ENCODE measurements at places on chromosomes 7 and 10.

DNA sequence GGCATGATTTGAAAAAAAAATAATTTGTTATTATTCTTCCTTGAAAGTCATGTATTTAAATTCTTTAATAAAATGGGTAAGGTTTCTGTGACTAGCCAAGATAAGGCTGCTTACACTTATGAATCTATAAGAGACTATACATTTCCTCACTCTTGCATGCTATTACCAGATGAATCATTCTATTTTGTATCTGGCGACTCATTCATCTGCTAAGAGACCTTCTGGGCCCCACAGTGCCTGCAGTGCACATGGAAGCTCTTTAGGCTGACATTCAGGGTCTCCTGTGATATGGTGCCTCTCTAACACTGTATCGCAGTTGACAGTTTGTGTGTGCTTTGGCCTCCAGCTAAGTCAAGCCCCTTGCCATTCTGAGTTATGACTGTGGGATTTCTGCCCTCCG, 121.9 kb downstream of the NRG3 start:
- no peak for DNase-seq

GRCh38 chr7:43572516-43573049, 10.3 kb upstream of the STK17A start:
- no peak for DNase-seq

DNA sequence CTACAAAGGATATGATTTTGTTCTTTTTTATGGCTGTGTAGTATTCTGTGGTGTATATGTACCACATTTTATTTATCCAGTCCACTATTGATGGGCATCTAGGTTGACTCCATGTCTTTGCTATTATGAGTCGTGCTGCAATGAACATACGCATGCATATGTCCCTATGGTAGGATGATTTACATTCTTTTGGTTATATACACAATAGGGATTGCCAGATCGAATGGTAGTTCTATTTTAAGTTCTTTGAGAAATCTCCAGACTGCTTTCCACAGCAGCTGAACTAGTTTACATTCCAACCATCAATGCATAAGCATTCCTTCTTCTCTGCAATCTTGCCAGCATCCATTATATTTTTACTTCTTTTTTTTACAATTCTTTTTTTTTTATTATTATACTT, 35.6 kb upstream of the FAM13C start:
- DNase-seq: no peak

DNA sequence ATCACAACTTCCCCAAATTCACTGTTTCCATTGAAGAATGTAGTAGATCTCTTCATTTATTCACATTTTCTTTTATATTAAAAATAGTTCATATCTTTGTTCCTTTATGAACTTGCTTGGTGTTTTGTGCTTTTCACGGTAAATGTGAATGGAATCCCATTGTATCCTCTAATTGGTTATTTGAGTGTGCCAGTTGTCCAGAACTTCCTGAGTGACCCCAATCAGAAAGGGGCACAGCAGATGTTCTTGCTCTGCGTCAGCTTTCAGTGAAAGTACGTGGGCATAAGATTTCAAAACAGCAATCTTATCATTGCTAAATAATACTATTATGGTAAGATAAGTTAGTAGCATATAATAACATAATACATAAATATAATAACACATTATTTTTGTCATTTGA, 47.0 kb downstream of the PTPRZ1 start:
- DNase-seq: no peak

- no peak for DNase-seq
Measured at GRCh38 chr7:51817694-51818225, 501.2 kb upstream of the COBL start.

DNA sequence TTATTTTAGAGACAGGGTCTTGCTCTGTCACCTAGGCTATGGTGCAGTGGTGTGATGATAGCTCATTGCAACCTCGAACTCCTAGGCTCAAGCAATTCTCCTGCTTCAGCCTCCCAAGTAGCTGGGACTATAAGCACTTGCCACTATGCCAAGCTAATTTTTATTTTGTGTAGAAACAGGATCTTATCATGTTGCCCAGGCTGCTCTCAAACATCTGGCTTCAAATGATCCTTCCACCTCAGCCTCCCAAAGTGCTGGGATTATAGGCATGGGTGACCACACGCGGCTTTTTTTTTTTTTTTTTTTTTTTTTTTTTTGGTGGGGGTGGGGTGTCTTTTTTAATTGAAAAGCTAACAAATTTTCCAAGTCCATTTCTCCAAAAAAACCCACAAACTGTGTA, 18.4 kb downstream of the HPS6 start:
- no peak for DNase-seq

- DNase-seq: peak; percentile 73
Measured at GRCh38 chr7:128869138-128869943, 6.7 kb downstream of the ATP6V1F start.

- DNase-seq: no peak
Measured at GRCh38 chr7:94590526-94591162, 65.3 kb downstream of the SGCE start.

DNA sequence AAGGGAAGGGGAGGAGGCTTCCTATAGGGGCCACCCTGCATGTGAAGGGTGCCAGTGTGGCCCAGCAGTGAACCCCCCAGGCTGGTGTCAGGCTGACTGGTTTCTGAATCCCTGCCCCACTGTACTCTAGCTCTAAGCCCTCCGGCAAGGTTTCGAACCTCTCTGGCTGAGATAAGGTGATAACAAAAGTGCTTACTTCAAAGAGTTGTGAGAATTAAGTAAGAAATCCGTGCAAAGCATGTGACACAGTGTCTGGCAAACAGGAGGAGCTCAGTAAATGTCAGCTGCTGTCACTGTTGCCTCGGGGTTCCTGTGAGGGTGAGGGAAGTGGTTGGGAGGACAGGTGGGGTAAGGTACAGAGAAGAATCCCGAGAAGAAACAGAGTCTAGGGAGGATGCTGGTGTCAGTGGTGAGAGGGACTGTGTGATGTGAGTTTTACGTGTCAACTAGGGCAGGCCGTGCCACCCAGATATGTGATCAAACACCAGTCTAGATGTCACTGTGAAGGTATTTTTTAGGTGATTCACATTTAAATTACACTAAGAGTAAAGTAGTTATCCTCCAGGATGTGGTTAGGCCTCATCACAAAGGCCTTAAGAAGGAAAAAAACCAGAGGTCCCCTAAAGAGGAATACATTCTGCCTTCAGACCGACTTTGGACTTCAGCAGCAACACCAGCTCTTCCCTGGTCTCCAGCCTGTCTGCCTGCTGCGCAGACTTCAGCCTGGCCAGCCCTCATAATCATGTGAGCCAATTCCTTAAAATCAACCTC, 64.4 kb downstream of the BPGM start:
- DNase-seq: no peak

GRCh38 chr10:98438715-98439114, 8.0 kb downstream of the HPS1 start:
- DNase-seq: no peak

GRCh38 chr10:45256246-45256645, 59.2 kb downstream of the OR13A1 start:
- no peak for DNase-seq

- DNase-seq: no peak
Measured at GRCh38 chr7:142319970-142320369, 62.1 kb upstream of the PRSS58 start.

DNA sequence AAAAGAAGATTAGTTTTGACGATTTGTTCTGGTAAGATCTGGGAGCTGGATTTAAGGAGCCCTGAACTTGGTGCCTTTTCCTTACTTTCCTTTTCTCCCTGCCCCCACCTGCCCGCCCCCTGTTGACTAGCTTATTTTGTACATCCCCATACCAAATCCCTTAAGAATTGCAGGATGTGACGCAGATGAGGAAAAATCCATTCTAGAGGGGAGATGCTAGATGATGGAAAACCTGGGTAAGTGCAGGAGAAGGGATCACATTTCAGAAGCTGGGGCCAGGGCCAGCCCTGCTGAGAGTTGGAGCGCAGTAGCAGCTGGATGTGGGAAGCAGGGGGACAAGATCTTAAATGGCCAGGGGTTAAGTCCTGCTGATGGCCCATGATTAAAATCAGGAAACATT, 93.9 kb downstream of the CCDC3 start:
- no peak for DNase-seq

DNA sequence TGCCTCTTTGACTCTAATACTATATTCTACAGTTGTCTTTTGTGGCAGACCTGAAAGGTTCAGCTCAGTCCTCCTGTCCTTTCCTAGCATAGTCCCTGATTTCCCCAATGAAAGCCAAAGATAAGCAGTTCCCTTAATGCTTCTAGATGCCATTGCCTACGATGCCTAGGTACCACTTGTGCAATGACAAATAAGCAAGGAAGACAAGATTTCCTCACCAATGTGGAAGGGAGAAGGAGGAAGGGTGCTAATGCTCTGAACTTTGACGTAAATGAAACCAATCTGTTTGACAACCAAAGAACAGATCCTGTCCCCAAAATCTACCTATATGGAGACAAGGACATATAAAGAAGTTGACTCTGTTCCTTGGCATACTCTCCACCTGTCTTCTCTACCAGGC, 393.3 kb downstream of the KCNMA1 start:
- DNase-seq: no peak

DNA sequence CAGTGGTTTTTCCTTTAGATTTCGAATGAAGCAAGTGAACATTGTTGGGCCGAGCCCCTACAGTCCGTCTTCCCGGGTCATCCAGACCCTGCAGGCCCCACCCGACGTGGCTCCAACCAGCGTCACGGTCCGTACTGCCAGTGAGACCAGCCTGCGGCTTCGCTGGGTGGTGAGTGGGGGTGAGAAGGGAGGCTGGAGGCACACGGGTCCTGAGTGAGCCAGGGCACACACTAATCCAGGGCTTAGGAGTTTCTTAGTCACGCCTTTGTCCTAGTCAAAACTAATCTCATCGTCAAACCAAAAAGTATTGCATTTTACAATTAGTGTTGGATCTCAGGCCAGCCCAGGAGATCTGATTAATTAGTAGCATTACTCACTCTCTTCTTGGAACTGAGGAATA, 568.8 kb upstream of the FOXK1 start:
- no peak for DNase-seq

- no peak for DNase-seq
Measured at GRCh38 chr10:69835233-69835632, 33.5 kb downstream of the COL13A1 start.

GRCh38 chr10:79984851-79985250, 35.9 kb upstream of the SFTPD start:
- no peak for DNase-seq

- no peak for DNase-seq
Measured at GRCh38 chr10:133401500-133401899, 7.5 kb downstream of the MTG1 start.

- DNase-seq: no peak
Measured at GRCh38 chr7:99094401-99094800, 49.5 kb downstream of the SMURF1 start.

DNA sequence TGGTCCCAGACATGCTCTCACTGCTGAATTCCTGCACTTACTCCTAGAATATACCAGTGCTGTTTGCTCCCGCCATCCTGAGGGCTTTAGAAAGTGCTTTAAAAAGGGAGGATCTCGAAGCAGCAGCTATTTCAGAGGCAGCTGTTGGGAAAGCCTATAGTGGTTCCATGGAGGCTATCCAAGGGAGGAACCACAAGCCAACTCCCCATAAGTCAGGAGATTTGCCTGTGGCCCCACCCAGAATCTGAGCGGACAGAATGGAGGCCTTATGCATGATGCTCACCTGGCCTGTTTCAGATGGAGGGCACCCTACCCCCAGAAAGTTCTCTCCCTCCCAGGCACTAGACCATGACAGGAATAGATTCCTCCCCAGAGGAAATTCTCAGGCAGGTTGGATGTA, 2.3 kb upstream of the KCNIP2 start:
- no peak for DNase-seq

DNA sequence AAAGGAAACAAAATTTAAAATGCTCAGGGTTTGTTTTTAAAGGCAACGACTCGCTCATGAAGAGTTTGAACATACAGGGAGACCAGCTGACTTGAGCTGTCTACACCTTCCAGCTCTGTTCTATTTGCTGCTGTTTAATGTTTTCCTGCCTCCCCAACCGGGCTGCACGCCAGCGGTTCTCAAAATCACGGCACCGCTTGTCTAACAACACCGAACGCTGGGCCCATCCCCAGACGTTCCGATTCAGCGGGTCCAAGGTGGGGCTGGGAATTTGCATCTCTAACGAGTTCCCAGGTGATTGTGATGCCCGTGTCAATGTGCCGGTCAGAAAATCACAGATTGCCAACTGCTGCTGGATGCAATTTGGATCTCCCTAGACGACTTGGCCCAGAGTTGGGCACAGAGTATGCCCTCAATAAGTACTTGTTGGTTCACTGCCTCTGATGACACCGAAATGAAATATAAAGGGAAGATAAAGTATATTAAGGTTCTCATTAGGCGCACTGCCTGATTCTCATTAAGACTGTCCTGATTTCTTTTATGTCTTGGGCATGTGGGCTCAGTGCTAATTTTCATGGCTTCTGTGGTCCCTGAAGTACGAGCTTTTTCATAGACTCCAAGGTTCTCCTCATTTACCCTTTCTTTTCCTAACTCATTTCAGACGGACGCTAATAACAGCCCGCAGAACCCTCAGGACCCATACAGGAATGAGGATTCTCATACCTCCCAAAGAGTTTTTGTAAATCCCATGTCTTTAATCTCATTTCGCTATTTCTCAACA, 28.5 kb downstream of the CELF2 start:
- DNase-seq: no peak

DNA sequence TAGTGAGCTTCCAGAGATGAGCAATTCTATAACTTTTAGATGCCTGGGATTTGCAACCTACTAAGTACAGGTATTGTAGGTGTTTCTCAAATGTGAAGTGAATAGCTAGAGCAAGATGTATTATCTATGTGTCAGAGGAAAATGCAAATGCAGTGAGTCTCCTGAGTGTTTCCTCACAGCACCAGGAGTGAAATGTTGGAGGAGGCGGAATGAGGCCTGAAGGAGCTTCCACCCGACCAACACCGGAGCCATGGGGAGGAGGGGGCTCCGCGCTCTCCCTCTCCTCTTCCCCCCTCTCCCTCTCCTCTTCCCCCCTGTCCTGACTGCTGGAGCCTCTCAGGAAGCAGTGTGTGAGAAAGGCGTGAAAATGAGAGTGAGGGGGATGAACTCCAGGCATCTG, 79.9 kb upstream of the RNF32 start:
- DNase-seq: no peak

GRCh38 chr7:82959528-82959927, 203.2 kb downstream of the PCLO start:
- DNase-seq: no peak

DNA sequence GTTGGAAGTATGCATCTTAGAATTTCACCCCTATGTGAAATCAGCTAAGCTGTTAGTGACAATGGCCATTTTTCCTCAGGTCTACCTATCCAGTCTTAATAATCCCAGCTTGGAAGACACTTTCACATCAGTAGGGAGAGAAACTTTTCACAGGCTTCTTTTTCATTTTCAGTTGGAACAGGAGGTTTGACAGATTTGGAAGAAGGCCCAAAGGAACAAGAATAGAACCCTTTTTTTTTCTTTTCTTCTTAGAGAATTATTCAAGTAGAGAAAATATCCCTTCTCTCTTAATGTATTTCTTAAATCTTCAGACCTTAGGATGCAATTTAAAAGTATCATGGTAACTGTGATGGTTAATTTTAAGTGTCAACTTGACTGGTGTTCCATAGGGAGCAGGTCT, 410.5 kb upstream of the C7orf33 start:
- DNase-seq: no peak

DNA sequence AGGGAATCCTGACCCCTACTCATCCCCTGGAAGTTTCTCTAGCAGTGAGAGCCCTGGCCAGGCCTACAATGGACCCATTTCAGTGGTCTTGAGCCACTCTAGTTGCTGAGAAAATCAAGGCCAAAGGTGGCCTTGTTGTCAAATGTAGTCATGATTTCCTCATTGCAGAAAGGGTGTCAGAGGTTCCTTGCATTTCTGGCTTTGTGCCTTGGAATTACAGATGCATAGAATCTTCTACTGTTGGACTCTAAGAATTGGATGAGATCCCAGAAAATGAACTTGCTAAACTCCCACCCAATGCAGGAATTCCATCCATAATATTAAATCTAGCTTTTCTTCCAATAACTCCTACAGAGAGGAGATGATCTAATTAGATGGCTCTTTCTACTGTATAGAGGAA, 12.2 kb downstream of the CPA2 start:
- DNase-seq: no peak
